ENCODE measurements at places on chromosomes 6 and 20.
A peak's percentile ranks its signal among the peaks of the same experiment; 100 is the strongest.

DNA sequence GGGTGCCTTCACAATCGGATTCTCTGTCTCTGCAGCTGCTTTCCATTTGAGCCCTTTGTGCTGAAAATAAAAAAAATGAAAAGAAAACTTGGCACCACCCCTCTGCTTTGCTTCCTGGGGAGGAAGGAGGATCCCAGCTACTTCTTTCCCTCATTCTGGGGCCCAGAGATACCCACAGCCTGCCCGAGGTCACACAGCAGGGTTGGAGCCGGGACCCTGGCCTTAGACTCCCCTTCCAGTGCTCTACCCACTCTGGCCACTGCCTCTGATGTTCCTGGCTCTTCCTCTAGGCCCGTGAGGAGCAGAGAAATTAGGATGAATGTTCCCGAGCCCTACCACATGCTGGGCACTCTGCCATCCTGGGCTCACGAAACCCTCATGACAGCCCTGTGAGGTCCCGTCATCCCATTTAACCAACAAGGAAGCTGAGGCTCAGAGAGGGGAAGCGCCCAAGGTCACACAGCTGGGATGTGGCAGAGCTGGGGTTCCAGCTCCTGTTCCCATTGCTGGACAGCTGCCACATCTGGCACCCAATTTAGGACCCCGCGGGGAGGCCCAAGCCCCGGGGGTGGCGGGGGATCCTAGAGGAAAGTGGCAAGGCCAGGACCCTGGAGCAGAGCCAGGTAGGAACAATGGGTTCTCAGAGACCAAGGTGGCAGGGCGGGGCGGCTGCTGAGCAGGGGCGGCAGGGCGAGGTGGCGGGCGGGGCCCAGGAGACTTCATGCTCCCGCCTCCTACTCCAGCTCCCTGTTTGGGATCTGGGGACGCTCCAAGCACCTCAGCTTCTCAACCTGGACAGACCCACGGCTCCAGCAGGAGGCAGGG lies 76.6 kb downstream of the CEBPB start:
- DNase-seq, result peak; percentile 43

- no peak for DNase-seq
Observed at GRCh38 chr6:156998794-156999330, 221.7 kb downstream of the ARID1B start.

DNA sequence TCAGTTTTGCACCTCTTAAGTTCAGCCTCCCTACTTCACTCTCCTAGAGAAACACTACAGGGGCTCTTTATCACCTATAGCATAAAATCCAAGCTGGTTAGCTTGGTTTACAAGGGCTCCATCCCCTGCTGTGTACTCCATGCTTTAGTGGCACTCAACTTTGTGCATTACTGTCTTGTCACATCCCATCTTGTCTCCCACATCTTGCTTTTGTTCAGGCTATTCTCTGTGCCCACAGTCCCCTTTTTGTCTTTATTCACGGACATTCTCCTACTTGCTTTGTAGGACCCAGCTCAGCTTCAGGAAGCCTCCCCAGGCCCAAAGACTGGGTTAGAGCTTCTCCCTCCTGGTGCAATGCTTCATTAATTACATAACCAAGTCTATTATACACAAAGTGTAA lies 107.9 kb upstream of the SPACA1 start:
- no peak for DNase-seq

DNA sequence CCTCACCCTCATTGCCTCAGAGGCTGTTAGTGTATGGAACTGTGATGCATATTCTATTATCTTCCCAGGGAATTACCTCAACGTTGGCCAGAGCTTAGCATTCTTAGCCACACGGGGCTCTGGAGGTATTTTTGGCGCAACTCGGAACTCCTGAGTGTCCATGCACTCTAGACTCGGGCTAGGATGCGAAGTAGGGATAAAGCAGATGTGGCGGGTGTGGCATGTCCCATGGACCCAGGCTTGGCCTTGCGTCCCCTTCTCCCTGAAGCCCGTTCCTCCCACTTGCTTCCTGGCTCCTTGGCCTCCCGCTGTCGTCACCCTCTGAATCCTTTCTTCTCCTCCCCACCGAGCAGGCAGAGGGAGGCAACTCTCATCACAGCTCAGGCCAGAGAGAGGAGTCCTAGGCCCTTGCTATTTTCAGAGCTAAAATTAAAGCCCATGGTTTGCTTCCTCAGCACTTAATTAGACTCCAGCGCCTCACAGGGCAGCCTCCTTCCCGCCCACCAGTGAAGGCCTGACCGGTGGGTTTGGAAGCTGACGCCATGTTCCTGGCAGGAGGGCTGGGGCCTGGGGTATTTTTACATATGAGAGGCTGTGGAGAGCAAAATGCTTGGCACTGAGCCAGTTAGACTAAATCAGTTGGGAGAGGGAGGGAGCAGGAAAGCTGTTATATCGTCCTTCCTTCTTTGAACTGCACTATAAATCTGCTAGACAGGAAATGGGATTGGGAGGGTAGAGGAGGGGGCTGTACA lies 138.7 kb downstream of the FOXO3 start:
- DNase-seq, result no peak

- DNase-seq, result no peak
Observed at GRCh38 chr6:160147146-160147536, 25.5 kb downstream of the SLC22A1 start.

DNA sequence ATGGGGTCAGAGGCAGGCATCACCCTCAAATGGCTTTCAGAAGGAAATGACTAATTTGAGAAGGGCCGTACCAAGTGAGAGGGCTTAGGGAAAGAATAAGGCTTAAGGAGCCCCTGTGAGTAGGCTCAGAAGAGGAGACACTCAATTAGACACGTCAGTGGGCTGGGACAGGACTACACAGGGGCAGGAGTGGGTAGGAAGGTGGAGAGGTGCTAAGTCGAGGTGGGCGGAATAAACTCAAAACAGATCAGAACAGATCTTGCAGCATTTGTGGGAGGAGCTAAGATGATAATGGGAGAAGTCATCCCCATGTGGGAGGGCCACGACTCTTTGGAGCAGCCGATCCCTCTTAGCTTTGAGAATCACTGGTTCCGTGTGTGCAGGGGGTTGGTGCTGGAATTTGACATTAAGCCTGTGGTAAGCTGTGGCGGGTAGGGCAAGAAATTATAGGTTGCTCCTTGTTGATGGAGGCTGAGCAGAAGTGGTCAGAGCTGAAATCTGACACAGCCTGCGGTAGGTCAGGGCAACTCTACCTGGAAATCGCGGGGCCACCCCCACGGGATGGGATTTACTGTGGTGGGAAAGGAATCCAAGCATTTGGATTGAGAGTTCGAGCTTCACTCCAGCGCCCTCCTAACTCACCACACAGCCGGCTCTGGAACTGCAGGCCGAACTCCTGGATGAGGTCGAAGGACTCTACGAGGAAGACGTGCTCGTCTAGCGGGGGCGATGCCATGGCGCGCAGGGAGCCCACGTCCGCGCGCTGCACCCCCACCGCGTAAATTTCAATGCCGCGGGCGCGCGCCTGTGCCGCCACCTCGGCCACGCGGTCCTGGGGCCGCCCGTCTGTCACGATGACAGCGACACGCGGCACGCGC lies 2.8 kb upstream of the RBPJL start:
- no peak for DNase-seq

DNA sequence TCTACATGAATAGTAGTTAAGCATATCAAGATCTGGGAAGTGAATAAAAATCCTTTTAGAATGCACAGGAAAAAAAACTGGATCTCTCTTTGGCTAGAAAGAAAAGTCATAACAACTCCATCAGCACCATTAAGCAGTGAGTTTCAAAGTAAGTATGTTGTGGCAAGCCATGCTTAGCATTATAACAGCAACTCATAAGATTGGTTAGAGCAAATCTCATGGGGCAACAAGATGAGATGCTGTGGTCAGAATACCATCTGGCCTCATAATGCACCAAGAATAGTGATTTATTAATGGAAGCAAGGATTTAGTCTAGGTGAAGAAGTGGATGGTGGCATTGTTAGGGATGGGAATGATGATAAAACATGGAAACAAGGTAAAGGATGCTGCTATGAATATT lies 159.4 kb downstream of the PHF3 start:
- DNase-seq, result no peak

DNA sequence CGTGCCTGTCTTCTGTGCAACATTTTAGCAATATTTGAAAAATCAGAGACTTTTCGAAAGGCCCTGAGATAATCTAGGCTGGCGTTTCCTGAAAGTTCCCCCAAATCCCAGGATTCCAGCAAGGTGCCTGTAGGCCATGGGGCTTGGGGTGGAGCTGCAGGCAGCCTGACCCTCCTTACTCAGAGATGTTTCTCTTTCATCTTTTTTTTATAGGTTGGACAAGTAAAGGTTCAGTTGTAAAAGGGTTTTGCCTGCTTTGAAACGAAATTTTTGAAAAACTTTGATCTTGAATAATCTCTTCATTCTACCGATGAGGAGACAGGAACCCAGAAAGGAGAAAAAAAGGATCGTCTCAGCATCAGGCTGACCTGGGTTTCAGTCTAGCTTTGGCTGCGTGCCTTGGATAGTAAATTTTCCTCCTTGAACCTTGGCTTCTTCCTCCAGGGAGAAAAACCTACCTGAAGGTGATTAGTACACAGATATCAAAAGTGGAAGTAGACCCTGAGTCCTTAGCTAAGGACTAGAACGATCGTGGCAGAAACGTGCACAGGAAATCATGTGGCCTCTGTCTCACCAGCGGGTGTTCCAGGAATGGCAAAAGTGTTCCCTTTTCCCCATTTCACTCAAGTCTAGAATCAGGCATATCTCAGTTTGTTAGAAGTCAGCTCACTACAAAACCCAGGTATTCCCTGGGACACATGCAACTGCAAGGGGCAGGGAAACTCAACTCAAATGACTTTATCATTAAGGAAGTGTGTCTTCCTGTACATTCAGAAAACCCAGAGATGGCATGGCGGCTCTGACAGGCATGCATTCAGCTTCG lies 128.2 kb upstream of the PTPN1 start:
- no peak for DNase-seq

Measured in epithelial cell of esophagus (primary cell).